NK-92 treated with Interleukin-12 subunit alpha and Interleukin-12 subunit beta, amount 100 ng/mL, for 24 hours (cell line): ENCODE measurements at places on chromosomes 13 and 19.

- DNase-seq: no peak
These were observed 63.1 kb downstream of the STK24 start for GRCh38 chr13:98513837-98514236.

GRCh38 chr13:50676602-50677001 is 166.9 kb downstream of the DLEU7 start:
- DNase-seq: peak; percentile 17

DNA sequence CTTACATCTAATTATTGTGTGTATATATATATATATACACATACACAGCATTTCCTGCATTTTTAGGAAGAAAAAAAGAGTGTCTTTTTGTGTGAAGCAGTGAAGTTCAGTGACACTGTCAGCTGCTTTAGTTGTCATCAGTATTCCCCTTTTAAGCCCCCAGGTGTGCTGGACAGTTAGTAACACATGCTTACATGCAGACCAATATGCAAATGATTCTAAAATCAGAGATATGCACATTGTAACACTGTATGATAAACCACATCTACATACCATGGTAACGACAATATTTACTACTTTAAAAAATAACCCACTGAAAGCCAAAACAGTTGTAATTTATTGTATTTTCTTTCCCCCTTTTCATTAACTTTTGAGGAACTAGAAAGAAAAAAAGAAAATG is 16.8 kb downstream of the LHFPL6 start:
- DNase-seq: no peak

DNA sequence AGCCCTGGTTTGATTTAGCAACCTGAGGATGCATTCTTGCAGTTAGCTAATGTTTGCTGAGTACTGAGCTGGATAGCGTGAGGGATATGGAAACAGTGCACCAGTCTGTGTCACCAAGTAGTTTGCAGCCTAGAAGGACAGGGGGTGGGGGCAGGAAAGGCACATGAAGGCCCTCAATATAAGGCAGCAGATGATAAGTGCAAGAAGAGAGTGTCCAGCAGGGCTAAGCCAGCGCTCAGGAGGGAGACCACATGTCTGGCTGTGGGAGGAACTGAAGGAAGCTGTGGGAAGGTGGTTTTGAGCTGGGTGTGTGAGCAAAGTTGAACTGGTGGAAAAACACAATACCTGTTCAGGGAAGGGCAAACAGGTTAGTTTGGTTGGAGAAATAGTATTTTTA is 1.7 kb downstream of the CXCL17 start:
- no peak for DNase-seq

DNA sequence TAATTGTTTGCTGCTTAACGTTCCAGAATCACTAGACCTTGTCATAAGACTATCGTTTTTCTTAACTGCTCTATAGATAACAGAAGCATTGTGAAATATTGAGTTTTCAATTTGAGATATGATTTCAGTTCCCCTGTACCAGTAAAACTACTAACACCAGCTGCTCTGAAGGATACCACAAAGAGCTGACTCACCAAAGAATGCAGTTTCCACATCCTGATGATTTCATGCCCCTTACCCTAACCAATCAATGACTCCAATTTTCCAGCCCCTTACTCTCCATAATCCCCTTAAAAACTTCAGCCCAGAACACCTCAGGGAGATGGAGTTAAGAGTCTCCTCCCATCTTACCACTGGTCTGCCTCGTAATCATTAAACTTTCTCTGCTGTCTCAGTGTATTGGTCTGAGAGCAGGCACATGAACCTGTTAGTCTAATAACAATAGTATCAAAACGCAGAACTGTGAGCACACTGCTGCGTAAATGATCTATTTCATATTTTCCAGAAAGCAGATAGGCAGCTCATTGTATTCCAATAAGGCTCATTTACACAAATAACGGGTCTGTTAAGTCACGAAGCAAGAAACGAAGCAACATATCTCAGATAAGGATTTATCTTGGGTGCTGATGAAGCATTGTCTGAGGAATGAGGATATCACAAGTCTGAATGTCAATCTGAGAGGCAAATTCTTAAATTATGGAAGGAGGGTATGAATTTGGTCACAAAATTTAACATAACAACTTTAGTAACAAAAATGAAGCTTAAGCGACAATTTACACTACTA is 14.1 kb upstream of the CCNA1 start:
- no peak for DNase-seq

- no peak for DNase-seq
These were observed 792.9 kb downstream of the LIG4 start for GRCh38 chr13:107422421-107422820.

DNA sequence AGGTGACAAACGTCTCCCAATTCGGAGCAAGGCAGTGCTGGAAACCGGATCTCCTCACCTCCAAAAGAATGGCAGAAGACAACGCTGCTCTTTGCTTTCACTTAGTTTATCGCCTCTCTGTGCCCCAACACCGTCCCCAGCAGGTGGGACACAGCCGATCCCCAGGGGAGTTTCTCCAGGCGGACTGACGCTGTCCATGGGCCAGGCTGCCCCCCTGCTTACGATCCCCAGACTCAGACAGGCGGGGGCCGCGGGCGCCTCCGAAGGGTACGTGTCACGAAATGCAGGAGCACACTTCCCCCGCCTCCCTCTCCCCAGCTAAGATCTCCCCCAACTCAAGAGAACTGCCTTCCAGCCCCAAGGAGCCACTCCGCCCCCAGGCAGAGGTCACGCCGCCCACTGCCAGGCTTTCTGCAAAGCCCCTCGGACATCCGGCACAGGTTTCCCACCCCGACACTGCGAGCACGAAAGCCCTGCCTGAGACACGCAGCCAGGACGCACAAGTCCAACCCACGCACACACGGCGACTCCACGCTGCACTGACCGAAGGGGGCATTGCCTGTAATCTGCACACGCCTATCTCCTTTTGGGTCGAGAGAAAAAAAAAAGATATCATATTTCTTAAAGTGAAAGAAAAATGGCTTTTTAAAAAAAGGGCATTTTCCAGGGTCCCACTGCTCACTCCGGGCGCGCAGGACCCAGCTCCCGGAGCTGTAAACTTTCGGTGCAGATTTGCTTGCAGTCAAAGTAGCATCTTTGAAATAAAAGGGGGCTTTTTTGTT is 2.0 kb downstream of the SPRY2 start:
- no peak for DNase-seq

DNA sequence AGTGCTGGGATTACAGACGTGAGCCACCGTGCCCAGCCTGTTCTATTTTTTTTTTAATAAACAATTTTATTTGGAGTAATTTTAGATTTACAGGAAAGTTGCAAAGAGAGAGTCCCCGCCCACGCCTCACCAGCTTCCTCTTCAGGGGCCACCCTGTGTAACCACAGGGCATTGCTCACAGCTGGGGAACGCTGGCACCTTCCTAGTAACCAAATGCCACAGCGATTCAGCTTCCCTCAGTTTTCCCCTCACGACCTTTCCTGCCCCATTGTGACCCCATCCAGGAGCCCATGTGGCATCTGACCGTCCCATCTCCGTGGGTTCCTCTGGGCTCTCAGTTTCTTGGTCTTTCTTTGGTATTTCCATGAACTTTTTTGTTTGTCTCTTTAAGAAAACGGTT is 83.9 kb downstream of the GNG7 start:
- peak; percentile 56 for DNase-seq

DNA sequence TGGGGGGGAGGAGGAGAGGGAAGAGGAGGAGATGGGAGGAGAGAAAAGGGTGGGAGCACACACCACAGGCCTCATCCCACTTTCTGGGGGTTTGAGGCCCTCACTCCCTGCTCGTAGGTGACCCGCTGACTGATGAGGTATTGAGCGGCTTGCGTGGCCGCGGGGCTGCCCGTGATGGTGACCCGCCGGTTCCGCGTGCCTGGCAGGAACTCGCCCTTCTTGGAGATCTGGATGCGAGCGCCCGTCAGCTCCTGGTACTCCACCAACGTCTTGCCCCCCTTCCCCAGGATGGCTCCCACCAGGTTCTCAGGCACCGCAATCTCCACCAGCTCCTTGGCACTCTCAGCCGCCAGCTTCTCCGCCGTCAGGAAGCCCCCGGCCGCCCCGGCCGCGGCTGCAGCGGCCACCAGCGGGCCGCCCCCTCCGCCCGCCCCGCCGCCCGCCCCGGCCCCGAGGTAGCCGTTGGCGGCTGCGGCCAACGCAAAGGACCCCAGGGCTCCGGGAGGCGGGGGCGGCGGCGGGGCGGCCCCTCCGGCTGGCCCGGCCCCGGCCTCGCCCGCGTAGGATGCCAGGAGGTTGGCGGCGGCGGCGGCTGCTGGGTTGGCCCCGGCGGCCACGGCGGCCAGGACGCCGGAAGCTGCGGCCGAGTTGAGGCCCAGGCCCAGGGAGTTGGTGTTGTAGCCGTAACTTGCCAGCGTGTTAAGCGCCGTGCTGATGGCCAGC is 25.4 kb upstream of the NANOS2 start:
- no peak for DNase-seq

GRCh38 chr19:51142119-51142518 is at the start of gene SIGLEC7:
Gene SIGLEC7, plus strand, starts transcription at chr19:51142301. Its CDS starts 69 bp downstream, at chr19:51142370.
- DNase-seq: no peak

DNA sequence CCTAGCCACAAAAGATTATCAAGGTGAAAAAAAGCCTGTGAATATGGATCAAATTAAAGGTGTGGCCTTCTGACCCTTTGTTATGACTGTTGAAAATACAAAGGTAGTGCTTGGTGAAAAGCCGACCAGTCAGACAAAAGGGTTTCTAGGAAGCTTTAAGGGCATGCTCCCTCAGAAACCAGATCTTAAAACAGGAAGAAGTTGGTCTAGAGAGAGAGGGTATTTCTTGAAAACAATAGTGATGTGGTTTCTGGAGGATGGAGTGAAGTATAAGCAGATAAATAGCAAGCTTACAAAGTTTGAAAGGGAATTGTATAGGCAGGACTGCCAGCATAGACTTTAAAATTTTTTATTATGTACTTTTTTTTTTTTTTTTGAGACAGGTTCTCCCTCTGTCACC is 5.0 kb upstream of the EID2 start:
- DNase-seq: no peak

DNA sequence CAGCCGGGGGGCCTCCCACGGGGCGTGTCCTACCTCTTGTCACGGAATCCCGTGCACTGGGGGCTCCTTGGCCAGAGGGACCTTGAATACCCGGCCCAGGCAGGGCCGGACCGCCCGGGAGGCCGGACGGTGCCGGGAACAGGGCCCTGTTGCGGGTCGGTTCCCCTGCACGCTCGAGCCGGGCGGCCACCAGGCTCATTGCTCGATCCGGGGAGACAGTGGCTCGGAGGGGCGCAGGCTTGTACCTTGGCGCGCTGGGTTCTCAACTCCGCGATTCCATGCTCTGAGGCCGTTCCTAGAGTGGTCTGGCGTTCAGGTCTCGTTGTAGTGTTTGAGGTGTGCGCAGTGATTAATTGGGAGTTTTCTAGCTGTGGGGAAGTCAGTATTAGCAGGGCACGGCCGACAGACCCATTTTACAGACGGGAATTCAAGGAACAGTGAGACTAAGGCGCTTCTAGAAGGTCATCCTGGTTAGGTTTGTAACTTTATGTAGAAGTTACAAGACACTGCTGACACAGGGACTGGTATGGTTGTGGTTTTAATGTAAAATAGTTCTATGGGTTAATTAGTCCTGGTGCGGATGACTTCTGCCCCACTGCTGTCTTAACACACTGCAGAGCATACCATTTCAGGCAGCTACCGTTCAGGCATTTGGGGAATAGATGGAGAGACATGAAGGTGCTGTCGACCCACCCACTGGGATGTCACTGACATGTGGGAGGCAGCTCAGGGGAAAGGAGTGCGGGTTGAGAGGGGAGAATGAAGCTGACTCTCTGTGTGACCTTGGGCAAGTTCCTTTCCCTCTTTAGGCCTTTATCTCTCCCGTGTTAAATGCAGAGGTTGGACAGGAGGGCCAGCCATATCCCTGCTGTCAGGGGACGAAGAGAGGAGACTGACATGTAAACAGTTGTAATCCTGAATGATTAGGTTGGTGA is 592 bp downstream of the CLPTM1 start:
- no peak for DNase-seq

DNA sequence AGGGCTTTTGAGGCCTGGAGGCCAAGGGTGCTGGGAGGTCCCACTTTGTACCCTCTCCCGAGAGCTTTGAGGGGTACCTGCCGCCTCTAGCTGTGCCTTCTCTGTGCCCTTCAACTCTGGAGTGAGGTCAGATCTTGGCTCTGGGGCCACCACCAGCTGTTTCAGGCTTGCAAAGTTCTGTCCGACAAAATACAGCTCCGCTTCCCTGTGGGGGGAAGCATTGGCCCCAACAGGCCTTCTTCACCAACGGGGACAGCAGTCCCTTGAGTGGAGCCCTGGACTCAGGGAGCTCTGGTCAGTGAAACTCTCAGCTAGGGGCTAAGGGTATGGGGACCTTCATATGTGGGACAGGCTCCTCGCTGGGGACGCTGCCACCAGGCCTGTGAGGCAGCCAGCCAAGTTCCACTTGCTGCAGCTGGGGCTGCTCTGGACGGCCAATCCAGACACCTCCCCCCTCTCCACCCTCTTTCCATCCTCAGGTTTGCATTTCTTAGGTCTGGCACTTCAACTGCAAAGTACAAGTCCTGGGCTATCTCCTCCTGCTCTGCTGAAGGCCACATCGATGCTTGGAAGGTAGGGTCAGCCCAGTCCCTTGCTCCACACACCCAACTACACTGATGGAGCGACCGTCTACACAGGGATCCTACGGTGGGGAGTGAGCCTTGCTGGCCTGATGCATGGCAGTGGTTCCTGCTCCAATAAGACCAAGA is 46.8 kb downstream of the C13orf46 start:
- no peak for DNase-seq

DNA sequence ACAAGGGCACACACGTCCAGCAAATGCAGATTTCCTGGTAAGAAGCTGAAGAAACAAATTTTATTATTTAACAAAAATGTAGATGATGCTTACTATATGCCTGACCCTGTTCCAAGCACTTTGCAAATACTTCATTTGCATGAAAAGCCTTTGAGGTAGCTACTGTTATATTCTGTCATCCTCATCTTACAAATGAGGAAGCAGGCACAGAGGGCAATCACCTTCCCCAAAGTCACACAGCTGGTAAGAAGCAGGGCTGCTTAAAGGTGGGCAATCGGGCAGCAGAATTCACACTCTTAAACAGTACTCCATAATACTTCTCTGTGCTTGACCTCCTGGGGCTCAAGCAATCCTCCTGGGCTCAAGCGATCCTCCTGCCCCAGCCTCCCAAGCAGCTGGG is 18.3 kb upstream of the PNMA8C start:
- no peak for DNase-seq

DNA sequence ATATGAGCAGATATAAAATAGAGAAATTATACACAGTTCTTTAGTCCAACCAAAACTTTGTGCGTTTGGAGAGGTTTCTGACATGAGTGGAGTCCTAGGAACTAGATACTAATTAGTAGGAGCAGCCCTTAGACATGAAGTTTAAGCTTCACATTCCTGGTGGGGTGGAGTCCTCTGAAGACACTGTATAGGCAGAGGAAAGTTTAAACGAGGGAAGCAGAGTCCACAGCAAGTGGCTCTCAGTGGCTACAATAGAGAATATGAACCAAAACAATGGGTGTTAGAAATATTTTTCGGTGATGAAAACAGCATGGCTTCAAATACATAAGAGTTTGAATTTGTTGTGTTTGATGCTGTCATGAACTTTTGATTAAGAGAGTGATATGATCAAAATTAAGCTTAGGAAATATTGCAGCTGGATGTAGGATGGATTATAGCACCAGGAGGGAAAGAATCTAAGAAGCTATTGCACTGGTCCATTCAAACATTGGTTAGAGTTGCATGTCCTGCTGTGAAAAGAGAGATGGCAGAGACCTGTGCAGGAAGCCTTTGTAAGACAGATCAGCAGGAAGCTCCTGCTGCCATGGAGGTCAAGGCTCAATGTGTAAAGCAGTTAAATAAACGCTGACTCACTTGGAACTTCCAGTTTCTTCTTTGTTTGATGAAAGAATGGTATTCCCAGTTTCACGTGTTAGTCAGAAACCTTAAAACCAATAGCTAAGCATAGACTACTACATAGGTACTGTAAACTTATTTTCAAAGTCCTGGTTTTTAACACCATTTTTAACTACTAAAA is 175.2 kb downstream of the TDRD3 start:
- DNase-seq: no peak
